ENCODE measurements at places on chromosomes 3 and 15.

- no peak for DNase-seq
Observed at GRCh38 chr3:61117045-61117898, 134.0 kb downstream of the FHIT start.

- DNase-seq, result no peak
Observed at GRCh38 chr3:182760576-182761164, 32.6 kb upstream of the ATP11B start.

GRCh38 chr3:191476066-191476772 is 15.3 kb downstream of the PYDC2 start:
- DNase-seq, result no peak

DNA sequence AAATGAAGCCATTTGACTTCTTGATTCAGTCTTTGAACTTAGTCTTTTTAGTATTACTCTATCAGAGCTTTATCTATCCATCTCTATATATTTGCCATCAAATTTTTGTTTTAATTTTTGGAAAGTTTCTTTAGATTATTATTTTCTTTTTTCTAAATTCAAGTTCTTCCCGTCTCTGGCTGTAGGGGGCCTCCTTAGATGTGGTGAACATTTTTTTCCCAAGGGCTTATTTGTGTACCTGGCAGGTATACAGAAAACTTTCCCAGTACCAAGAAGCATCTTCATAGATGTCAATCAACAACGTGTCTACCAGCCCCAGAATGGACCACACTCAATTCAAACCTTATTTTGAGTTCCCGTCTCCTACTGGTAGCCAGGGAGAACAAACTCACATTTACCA is 486.8 kb upstream of the CNTN4 start:
- no peak for DNase-seq

DNA sequence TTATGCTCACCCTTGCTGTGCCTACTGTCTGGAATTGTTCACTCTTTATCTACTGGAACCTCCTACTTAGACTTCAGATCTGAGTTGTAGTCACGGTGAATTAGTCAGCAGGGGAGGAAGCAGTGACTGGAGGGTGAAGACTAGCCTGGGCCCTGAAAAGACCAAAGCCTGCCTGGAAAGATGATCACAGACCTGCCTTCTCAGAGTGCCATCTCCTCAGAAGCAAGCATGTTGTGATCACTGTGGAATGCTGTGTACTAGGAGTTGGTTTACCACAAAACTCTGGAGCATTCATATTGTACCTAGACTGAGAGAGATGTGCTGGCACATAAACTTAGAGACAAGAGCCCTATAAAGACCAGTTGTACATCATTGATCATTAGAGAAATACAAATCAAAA is 100.7 kb upstream of the SCN10A start:
- DNase-seq, result no peak

GRCh38 chr15:93488296-93488713 is 399.3 kb upstream of the RGMA start:
- no peak for DNase-seq

- DNase-seq, result peak; percentile 87
Observed at GRCh38 chr3:184284696-184285095, 8.9 kb downstream of the ECE2 start.

GRCh38 chr15:95875121-95875643 is 455.3 kb upstream of the NR2F2 start:
- DNase-seq, result peak; percentile 53

- DNase-seq, result no peak
Observed at GRCh38 chr15:73046073-73046472, 6.2 kb upstream of the NEO1 start.

DNA sequence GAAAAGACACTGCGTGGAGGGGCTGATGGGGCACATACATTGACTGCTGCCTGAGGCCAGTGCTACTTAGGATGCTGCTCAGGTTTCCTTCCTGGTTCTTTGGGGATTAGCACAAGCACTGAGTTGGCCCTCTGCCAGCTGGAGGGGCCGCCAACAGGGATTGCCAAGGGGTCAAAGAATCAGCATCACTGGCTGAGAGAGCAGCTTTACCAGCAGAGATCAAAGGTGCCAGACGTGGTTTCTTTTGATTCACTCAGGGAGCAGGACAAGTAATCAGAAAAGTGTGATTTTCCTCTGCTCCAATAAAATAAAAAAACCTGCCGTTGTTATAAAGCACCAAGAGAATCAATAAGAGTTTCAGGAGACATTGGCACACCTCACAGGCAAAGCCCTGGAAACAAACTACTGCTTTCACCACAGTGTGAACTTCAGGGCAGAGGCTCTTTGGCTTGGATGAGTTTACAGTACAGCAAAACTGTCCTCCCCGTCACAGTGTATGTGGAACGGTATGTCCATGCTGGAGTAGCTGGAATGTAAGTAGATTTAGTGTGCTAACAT is 45.8 kb upstream of the FSIP1 start:
- DNase-seq, result peak; percentile 22

DNA sequence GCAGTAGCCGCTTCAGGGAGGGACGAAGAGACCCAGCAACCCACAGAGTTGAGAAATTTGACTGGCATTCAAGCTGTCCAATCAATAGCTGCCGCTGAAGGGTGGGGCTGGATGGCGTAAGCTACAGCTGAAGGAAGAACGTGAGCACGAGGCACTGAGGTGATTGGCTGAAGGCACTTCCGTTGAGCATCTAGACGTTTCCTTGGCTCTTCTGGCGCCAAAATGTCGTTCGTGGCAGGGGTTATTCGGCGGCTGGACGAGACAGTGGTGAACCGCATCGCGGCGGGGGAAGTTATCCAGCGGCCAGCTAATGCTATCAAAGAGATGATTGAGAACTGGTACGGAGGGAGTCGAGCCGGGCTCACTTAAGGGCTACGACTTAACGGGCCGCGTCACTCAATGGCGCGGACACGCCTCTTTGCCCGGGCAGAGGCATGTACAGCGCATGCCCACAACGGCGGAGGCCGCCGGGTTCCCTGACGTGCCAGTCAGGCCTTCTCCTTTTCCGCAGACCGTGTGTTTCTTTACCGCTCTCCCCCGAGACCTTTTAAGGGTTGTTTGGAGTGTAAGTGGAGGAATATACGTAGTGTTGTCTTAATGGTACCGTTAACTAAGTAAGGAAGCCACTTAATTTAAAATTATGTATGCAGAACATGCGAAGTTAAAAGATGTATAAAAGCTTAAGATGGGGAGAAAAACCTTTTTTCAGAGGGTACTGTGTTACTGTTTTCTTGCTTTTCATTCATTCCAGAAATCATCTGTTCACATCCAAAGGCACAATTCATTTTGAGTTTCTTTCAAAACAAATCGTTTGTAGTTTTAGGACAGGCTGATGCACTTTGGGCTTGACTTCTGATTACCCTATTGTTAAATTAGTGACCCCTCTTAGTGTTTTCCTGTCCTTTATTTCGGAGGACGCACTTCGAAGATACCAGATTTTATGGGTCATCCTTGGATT is at the start of gene MLH1:
MLH1 (plus strand) TSS at position 193 of the 958 bp plus-strand sequence; CDS start at position 223, 30 bp downstream.
- peak; percentile 100 for DNase-seq

GRCh38 chr3:64166584-64167162 is 58.6 kb downstream of the PRICKLE2 start:
- DNase-seq, result no peak

DNA sequence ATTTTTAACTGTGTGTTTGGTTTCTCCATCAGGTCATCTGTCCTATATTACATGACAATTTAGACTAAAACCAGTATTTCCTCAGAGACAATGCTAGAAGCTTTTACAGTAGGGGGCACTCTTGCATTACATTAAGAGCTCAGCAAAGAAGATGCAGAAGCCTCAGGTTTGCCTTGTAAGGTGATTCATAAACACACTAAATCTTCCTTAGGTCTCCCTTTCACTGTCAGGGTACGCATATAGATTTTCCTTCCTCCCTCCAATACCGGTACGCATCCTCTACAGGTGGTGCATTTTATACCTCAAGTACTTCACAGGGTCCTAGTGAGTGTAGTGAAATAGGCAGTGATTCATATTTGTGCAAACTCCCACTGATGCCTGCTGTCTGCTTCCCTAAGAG is 46.5 kb downstream of the CD86 start:
- no peak for DNase-seq

GRCh38 chr3:39216176-39216790 is 23.9 kb upstream of the XIRP1 start:
- DNase-seq, result no peak

DNA sequence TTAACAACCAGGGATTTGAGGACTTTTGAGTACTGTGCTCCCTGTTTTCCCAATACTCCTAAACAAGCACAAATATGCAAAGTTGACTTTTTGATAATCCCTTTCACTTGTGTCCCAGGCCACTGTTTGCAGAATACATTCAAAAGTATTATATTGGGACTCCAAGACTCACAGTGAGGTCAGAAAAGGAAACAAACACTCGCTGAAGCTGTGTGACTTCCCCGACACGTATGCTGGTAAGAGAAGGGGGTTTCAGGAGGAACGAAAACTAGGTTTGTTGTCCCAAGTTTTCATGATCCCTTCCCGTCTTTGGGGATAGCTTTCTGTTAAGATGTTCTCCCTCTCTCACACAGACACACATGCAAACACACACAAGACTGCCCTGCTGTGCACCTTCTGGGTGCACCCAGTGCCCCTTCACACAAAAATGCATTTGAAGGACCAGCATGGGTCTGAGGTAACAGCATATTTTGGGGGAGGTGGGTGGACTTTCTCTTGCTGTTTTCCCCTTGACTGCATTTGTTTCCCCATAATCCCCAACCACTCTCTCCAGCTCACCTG is 225.2 kb upstream of the PRICKLE2 start:
- DNase-seq, result no peak

DNA sequence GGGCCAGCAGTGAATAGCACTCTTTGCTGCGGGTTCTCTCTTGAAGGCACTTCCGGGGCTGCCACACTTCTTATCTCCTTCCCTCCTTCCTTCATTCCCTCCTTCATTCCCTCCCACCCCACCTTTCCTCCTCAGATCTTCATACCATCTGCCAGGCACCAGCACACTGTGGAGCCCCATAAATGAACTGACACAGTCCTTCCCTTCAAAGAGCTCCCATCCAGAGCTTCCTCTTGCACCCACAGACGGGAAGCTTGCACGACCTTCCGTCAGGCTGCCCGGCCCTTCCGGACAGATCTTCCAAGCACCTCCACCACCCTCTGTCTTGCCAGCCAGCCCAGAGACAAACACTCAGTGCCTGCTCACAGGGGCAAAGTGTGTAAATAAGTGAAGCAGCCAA is 65.4 kb upstream of the HERC1 start:
- no peak for DNase-seq

DNA sequence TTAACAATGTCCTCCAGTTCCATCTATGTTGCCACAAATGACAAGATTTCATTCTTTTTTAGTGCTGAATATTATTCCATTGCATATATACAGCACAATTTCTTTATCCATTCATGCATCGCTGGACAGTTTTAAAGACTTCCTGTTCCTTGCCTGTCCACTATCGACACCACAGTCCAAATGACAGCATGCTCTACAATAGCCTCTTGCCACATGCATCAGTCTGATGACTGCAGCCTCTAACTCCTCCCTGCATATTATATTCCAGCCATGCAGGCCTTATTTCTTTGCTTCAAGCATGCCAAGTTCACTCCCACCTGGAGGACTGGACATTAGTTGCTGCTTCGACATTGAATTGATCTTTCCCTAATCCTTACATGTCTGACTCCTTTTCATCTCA is 306.2 kb downstream of the FOXP1 start:
- DNase-seq, result no peak

- no peak for DNase-seq
Observed at GRCh38 chr15:63244399-63244798, 33.0 kb upstream of the APH1B start.

GRCh38 chr3:115187149-115187757 is 40.2 kb upstream of the ZBTB20 start:
- DNase-seq, result no peak
